ENCODE measurements at places on chromosomes 2 and 18. TPM values are rescaled to one million over a fixed set of nuclear protein-coding genes. Genes with fewer than 3 reads are reported as not detected.

The MC4R gene
- total RNA-seq = not detected

The AQP12A gene
- total RNA-seq = not detected

The GRP gene
- total RNA-seq = not detected

The PLEK gene
- 0.11 TPM for total RNA-seq

The GCG gene
- not detected for total RNA-seq

The HOXD13 gene
- not detected for total RNA-seq

The CLEC4F gene
- not detected for total RNA-seq

The REG3A gene
- total RNA-seq = not detected

The UGT1A10 gene
- total RNA-seq = not detected

The SP140 gene
- total RNA-seq = not detected

The LIMS4 gene
- 12.4 TPM for total RNA-seq

The DPYSL5 gene
- not detected for total RNA-seq

The GPR45 gene
- not detected for total RNA-seq

The SMYD5 gene
- 15.0 TPM for total RNA-seq

The UGT1A4 gene
- not detected for total RNA-seq

The HOXD11 gene
- total RNA-seq = not detected

The RNMT gene
- total RNA-seq = 15.5 TPM

The DAPL1 gene
- total RNA-seq = not detected

The COLEC11 gene
- 0.35 TPM for total RNA-seq

The GPBAR1 gene
- 0.07 TPM for total RNA-seq

The ASTL gene
- not detected for total RNA-seq

The HMSD gene
- not detected for total RNA-seq

The SP140L gene
- total RNA-seq = 8.2 TPM

The ANKRD30BL gene
- not detected for total RNA-seq

The SLC38A11 gene
- not detected for total RNA-seq

The FAM110C gene
- total RNA-seq = 0.26 TPM

The POMC gene
- total RNA-seq = 0.28 TPM

The SPATA3 gene
- total RNA-seq = not detected

The SCYGR4 gene
- total RNA-seq = not detected

The TGFA gene
- 0.26 TPM for total RNA-seq

The FZD7 gene
- 0.35 TPM for total RNA-seq

The CNRIP1 gene
- 40.0 TPM for total RNA-seq

The MC2R gene
- total RNA-seq = not detected

The GYPC gene
- total RNA-seq = 0.74 TPM
